ENCODE measurements at places on chromosomes 7 and 10. TPM values are rescaled to one million over a fixed set of nuclear protein-coding genes. Genes with fewer than 3 reads are reported as not detected.

The DEPP1 gene
- 31.7 TPM for total RNA-seq

The NKX1-2 gene
- total RNA-seq, result 0.02 TPM

The ZNF425 gene
- 1.7 TPM for total RNA-seq

The RPS24 gene
- 3,319 TPM for total RNA-seq

The DYDC2 gene
- 0.47 TPM for total RNA-seq

The DPY19L1 gene
- total RNA-seq, result 119 TPM
